Right ventricle myocardium superior (tissue), 1 donor: ENCODE measurements at places on chromosomes 5 and 9. TPM values are rescaled to one million over a fixed set of nuclear protein-coding genes. Genes with fewer than 3 reads are reported as not detected.

LCN1 gene
- not detected for total RNA-seq

TEX48 gene
- total RNA-seq: not detected

GLT6D1 gene
- total RNA-seq: not detected

SLC25A46 gene
- 63.1 TPM for total RNA-seq

DIPK1B gene
- total RNA-seq: 15.1 TPM

PRDM9 gene
- not detected for total RNA-seq

GAPT gene
- total RNA-seq: 0.43 TPM

TICAM2 gene
- total RNA-seq: 2.7 TPM

LMBRD2 gene
- 9.5 TPM for total RNA-seq

AHRR gene
- 1.8 TPM for total RNA-seq
